ENCODE measurements at places on chromosomes 4 and X.

GRCh38 chr4:53775381-53775780, 184.1 kb upstream of the LNX1 start:
- no peak for ATAC-seq

GRCh38 chr4:84291969-84292368, 207.1 kb downstream of the NKX6-1 start:
- ATAC-seq = no peak

DNA sequence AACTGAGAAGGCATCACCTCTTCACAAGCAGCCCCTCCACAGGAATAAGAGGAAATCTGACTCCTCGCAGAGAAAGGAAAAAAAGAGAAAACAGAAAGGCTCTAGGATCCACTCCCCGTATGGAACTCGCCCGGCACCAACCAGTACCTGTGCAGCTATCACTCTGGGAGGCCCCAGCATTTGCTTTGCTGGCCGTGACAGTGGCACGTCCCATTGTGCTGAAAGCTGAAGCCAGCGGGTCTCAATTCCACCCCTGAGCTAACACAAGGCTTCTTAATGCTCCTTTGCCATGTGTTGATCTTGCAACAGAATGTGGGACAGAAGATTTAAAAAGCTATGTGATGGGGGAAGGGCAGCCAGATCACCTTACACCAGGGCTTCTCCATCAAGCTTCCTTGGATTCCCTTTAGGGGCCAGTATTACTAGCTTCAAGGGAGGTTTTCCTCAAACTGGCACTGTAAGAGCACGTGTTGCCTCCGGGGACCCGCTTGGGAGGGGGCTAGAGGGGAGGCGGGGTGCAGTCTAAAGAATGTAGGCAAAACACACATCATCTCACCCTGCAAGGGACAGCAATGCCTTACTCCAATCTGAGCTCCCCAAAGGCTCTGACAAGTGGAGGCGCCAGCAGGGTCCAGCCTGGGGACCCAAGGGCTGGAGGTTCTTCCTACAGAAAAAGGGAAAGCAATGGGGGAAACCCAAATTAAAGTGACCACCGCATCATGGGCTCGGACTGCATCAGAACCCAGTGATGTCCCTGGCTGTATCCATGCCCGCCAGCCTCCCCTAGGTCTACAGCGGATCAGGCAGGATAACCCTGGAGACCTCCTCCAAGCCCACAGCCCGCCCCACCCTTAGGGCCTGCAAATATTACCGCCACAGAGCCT, 1.2 kb downstream of the USP46 start:
- ATAC-seq = no peak

- no peak for ATAC-seq
Measured at GRCh38 chr4:116736756-116737155, 348.6 kb downstream of the TRAM1L1 start.

GRCh38 chrX:38871129-38872029, 70.1 kb downstream of the MID1IP1 start:
- no peak for ATAC-seq

DNA sequence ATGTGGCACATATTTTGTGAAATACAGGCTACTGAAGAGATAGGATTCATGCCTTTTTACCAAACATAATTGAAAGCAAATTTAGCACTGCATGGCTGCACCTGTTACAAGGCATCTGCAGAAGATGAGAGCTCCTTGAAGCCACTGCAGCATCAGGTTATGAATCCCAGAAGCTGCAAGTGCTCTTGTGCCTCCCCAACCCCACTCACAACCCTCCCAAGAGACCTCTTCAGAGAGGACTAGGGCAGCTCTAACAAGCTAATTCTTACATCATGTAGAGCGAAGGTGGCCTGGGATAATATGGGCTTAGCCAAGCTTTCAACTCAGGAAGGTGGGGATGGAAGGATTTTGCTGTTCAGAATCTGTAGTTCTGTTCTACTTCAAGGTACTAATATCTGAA, 27.2 kb downstream of the MFAP3L start:
- no peak for ATAC-seq

GRCh38 chr4:77146186-77147078, 10.6 kb upstream of the CCNG2 start:
- peak; percentile 46 for ATAC-seq

- no peak for ATAC-seq
Measured at GRCh38 chr4:38769857-38770256, 12.9 kb downstream of the TLR10 start.
